ENCODE measurements at places on chromosomes 2 and 18.

GRCh38 chr2:146135245-146135644, 1615.3 kb upstream of the ZEB2 start:
- no peak for DNase-seq

DNA sequence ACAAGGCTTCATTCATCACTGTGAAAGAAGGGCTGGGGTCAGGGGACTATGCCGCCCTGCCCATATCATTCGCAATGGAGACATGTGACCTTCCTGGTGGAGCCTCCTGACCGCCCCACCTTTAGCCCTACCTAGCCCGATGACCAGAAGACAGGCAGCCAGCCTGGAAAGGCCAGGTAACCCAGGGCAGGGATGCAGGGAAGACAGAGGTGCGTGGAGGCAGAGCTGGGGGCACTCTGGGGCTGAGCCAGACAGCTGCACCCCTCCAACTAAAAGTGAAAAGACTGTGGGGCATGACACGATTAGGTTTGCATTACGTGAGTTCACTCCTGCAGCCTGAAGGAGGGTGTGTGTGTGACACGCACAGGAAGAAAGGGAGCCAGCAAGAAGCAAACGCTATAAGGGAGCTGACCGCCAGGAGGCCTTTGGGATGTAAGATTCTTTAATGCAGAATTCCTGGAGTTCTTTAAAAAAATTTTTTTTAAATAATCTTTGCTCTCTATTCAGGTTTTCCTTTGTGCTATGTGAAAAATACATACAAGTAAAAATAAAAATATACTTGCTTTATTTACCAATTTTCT, 3.7 kb upstream of the HES6 start:
- no peak for DNase-seq

- DNase-seq, result no peak
Observed at GRCh38 chr18:48536516-48536915, 2.3 kb upstream of the CTIF start.

GRCh38 chr2:635687-636621, 41.3 kb downstream of the TMEM18 start:
- no peak for DNase-seq

DNA sequence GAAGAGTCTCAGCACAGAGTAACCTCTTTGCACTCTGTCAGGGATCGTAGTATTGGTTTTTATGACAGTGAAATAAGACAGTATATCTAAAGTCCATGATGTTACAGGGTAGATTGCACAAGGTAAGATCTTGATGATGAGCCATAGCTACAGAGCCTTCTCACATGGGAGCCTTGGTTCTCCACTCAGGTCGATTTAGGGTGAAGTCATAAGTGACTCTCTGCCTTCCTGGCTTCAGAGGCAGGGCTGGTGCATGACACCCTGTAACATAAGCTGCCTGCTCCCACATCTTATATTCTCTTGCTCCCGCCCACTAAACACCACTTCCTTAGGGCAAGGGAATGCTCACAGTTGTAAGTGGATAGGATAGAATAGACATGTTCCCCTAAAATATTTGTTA, 13.3 kb downstream of the DAPL1 start:
- no peak for DNase-seq

GRCh38 chr2:82792316-82792715, 1666.8 kb downstream of the SUCLG1 start:
- no peak for DNase-seq

DNA sequence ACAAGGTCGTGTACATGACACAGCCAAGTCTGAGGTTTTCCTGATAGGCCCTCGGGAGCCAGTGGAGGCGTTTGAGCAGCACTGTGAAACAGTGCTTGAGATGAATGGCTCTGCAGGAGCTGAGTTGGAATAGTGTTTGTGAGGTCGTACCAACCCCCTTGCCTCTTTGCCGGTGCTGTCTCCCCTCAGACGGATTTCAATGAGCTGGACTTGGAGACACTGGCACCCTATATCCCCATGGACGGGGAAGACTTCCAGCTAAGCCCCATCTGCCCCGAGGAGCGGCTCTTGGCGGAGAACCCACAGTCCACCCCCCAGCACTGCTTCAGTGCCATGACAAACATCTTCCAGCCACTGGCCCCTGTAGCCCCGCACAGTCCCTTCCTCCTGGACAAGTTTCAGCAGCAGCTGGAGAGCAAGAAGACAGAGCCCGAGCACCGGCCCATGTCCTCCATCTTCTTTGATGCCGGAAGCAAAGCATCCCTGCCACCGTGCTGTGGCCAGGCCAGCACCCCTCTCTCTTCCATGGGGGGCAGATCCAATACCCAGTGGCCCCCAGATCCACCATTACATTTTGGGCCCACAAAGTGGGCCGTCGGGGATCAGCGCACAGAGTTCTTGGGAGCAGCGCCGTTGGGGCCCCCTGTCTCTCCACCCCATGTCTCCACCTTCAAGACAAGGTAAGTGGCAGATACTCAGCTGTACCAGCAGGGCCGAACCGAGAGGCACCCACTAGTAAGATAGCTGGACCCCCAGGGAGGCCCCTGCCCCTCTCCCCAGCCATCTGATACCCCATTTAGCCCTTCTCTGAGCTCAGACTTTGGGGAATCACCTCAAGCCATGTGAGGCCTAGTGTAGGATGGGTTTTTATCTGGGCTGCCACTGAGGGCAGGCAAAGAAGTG, 83.1 kb downstream of the EPAS1 start:
- no peak for DNase-seq

DNA sequence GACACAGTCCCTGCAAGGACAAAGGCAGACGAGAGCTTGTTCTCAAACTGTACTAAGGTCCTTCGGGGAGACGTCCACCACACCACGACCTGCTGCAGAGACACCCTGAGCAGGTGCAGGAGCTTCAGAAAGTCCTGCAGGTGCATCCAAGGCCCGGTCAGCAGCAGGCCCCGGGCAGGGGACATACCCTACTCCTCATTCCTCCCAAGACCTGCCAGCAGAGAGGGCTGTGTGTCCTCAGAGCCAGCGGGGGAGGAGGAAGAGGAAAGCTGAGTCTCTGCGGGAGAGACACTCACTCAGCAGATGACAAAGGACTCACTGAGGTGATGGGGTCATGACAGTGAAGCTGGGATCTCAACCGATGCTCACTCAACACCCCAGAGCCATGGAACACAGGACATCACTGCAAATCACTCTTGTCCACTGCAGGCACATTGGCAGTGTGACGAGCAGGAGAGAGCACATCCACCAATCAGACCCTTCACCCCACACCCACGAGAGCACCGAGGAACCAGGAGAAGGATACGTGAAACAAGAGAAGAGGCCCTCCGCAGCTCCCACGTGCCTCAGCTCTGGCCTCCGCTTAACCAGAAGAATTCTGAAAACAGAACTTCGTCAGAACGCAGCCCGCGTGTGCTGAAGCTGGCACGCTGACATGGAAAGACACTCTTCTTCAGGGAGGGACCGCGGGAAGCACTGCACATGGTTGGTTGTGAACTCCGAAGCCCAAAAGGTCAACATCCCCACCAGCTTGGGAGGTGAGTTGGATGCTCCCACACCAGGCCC, 9.3 kb downstream of the HDAC4 start:
- DNase-seq, result no peak

All from activated CD4-positive, alpha-beta T cell treated with anti-CD3 and anti-CD28 coated beads, Interleukin-10, Interleukin-2, amounts not matched to agents 100 ng/mL and 50 ng/mL, durations not matched to agents 16 hours and 8 hours (primary cell).